Suppressor macrophage (primary cell): ENCODE measurements at places on chromosomes 5 and 9.
A peak's percentile ranks its signal among the peaks of the same experiment; 100 is the strongest.

- DNase-seq, result no peak
Measured at GRCh38 chr5:149036970-149037369, 25.9 kb downstream of the SH3TC2 start.

DNA sequence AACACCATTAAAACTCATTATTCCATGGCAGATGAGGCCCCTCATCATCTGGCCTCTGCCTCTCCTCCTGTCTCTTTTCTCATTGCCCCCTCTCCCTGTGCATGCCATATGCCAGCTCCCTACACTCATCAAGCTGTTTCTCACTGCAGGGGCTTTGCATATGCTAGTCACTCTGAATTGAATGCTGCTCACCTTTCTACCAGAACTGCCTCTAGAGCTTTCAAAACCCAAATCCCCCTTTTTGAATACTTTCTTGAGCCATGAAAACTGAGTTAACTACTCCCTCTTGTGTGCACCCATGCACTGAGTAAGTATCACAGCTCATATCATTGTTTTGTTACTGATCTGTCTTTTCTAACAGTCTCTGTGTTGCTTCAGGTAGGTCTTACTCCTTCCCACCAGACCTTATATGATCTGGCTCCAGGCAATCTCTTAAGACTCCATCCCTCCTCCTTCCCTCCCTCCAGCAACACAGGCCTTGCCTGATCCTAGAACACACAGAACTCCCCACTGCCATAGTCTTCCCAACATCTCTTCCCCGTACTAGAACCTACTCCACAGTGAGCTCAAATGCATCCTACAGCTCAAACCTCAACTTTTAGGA lies 60.5 kb downstream of the ASTN2 start:
- no peak for DNase-seq

- no peak for DNase-seq
Measured at GRCh38 chr9:93578844-93579243, 2.5 kb downstream of the PHF2 start.

- DNase-seq, result peak; percentile 46
Measured at GRCh38 chr9:131227112-131227958, 49.0 kb downstream of the FAM78A start.

DNA sequence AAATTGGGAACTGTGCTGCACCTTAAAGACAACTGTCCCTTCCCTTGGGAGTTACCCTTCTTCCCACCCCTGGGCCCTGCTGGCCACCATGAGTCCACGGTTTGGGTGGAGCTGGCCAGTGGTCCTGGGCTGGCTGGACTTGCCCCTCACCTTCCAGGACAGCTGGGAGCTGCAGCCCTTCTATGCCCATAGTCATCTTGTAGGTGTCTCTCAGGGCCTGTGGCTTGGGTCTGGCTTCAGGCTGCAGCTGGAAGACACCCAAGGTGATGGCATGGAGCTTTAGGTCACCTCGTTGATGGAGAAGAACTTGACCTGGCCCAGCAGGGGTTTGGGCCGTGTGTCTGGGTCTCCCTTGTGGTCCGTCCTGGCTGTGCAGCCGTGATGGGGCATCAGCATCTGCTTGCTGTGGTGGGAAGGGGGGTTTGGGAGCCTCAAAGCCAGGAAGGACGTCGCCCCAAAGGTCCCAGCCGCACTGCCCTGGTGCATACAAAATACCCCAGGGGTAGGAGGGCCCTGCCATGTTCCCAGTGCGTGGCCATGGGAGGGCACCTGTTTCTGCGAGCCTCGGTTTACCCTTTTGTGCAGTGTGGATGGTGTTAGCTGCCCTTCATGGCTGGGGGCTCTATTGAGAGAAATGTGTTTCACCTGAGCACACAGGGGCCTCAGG lies 8.9 kb downstream of the WNK2 start:
- DNase-seq, result no peak
